Astrocyte of the cerebellum (primary cell): ENCODE measurements at places on chromosomes 6 and 20.
A peak's percentile ranks its signal among the peaks of the same experiment; 100 is the strongest.

DNA sequence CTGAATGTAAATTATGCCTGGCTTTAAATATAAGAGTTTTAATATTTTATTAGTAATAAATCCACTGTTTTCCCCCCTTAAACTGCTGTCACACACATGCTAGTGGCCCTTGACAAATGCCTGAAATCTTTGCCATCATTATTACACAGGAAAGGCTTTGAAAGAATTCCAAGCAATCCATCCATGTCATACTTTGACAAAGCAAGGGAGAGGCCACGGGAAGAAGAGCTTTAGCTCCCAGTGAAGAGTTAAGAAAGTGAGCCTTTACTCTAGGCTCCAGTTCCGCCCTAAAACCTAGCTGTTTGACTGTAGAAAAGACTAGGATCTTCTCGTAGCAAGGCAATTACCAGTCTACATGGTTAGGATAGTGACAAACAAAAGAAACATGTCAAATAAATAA, 147.9 kb downstream of the GMDS start:
- no peak for DNase-seq

- DNase-seq: no peak
Observed at GRCh38 chr6:125717120-125717731, 32.2 kb upstream of the HEY2 start.

DNA sequence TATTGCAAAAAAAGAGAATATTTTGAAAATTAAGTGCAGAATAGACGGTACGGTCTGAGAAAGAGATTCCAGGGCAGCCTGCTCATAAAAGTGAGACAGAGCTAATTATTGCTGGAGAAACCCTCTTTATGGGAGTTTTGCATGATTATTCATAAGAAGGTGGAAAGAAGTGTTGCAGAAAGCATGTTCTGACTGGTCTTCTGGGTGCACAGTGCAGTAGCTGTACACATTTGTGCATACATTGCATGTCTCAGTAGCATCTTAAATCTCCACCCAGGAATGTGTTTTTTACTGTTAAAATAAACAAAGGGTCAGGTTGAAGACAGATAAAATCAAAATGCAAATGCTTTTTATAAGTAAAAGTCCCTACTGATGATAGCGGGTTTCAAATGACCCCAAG, 1813.6 kb upstream of the DEFB115 start:
- no peak for DNase-seq

GRCh38 chr6:159829526-159829925, 29.4 kb downstream of the PNLDC1 start:
- DNase-seq: no peak

GRCh38 chr20:53547664-53548239, 45.9 kb downstream of the ZNF217 start:
- DNase-seq: peak; percentile 52

GRCh38 chr20:42484335-42484734, 705.4 kb downstream of the PTPRT start:
- no peak for DNase-seq
